Islet precursor cell (in vitro differentiated cells): ENCODE measurements at places on chromosomes 7 and 10.

DNA sequence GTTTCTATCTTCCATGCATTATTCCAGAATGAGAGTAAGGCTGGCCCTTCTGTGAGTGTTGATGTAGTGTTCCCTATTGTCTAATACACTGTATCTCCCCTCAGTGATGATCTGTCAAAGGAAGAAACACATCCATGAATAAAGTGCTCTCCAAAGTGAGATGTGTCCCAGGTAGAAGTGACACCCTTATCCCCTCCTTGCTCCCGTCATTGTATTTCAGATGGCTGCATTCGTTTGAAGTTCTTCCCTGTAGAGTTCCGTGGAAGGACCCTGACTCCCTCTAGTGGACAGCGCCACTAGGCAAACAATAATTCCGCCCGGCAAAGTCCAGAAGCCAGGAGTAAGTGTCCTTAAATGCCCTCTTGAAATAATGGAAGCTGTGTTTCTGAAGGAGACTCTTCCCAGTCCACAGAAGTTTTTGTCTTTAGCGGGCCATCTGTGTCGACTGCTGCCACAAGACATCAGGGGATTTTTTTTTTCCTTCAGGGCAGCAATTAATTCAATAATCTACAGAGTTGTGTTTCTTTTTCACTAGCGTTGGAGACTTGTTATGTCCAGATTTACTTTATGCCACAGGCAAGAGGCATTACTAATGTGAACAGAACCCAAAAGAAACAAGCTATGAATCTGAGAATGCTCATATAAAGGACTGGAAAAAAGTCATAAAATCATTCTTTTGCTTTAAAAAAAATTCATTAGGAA is 64.6 kb downstream of the THNSL1 start:
- DNase-seq = peak; percentile 95

DNA sequence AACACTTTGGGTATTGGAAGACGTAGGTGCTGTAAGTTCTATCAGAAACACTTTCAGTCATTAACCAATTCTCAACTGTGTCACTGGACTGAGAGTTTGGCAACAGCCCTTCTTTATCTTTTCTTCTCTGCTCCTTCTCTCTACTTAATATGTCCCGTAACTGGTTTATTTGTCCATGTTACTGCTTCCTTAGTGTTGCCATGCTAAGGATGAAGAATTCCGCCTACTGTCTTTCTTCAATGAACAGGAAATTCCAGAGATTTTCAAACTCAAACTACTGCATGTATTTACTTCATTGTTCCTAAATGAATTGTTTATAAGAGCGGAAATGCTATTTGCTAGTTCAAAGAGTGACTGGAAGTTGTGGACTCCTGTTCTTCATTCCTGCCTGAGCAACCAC is 143.7 kb downstream of the TAX1BP1 start:
- DNase-seq = no peak

DNA sequence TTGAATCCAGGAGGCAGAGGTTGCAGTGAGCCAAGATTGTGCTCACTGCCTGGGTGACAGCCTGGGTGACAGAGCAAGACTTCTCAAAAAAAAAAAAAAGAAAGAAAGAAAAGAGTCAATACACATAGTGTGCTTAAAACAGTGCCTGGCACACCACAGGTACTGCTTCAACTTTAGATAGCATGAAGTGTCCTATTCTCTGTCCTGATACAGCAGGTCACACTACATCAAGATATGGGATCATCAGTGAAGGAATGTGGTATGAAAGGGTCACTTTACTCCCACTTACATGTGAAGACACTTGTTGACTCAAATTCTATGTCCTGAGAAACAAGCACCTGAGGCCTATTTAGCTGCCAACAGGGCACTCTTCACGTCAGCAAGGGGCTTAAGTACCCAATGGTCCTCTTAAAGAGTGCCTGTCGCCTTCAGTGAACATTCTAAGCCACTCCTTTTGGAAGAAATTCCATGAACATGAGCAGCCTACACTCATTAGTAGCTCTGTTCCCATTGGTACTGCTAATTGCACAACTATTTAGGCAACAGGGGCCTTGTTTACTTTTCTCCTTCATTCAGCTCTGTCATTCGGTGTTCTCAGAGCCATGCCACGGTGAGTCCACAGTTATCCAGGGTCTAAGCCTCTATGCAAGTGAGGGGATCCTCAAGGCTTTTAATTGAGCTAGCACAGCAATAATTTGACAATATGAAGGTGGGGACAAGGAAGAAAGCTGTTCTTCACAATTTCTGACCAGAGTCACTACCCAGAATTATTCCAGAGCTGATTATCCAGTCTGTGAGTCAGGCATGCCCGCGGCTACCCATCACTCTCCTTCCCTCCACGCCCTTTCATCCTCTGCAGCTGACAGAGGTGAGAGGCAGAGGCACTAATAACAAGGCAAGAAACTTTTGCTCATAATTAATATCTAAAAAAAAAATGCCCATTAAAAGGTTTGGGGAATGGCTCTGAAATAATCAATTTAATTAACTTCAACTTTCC is 56.6 kb upstream of the PTN start:
- DNase-seq = peak; percentile 62

DNA sequence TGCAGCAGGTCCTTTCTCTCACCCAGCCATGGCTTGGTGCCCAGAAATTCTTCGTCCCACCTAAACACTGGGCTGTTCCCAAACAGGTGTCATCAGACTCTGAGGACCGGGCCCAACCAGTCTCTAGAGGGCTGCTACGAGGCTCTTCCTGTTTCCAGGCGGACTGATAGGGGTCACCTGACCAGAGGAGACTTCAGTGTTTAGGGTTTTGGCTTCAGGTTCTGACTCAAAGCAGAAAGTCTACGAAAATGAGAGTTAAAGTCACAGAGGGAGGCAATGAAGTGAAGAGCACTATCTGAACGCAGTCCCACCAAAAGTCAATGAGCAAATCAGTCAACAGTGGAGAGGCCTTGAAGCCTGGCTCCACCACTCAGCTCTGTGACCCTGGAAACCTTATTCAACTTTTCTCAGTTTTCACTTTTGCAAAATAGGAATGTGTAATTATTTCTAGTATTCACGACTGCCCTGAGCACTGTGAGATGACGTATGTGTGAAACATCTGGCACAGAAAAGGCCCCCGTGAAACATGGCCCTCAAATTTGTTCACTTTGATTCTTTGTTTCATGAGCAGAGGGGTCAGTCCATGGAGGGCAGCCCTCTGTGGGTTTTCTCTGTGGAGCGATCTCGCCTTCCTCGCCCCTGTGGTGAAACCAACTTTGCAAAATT is 189.9 kb upstream of the PDE1C start:
- no peak for DNase-seq

GRCh38 chr10:60430017-60430416 is 40.3 kb upstream of the ANK3 start:
- DNase-seq = no peak

DNA sequence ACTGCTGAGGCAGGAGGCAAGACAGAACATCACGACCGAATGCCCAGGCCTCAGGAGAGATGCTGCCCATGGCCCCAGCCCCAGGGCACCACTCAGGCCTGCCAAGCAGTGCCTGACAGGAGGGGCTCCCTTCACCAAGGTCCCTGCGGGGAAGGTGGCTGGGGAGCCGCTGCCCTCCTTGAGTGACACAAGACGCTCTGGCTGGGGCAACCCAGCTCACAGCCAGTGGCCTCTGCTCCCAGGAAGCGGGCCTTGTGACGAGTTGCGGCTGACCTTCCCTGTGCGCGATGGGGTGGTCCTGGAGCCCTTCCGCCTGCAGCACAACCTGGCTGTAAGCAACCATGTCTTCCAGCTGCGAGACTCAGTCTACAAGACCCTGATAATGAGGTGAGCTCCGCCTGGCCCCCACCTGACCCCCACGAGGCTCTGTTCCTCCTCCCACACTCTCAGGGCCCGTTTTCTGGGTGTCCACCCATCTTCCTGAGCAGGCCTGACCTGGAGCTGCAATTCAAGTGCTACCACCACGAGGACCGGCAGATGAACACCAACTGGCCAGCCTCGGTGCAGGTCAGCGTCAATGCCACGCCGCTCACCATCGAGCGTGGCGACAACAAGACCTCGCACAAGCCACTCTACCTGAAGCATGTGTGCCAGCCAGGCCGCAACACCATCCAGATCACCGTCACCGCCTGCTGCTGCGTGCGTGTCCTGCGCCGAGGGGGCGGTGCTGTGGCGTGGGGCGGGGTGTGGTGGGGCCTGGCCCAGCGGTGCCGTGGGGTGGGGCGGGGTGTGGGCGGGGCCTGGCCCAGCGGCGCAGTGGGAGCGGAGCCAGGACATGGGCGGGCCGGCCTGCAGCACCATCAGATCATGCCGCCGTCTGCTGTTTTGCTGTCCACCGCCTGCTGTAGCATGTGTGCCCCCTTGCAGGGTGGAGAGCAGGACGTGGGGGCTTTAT is 12.8 kb downstream of the ZMIZ2 start:
- DNase-seq = peak; percentile 76

DNA sequence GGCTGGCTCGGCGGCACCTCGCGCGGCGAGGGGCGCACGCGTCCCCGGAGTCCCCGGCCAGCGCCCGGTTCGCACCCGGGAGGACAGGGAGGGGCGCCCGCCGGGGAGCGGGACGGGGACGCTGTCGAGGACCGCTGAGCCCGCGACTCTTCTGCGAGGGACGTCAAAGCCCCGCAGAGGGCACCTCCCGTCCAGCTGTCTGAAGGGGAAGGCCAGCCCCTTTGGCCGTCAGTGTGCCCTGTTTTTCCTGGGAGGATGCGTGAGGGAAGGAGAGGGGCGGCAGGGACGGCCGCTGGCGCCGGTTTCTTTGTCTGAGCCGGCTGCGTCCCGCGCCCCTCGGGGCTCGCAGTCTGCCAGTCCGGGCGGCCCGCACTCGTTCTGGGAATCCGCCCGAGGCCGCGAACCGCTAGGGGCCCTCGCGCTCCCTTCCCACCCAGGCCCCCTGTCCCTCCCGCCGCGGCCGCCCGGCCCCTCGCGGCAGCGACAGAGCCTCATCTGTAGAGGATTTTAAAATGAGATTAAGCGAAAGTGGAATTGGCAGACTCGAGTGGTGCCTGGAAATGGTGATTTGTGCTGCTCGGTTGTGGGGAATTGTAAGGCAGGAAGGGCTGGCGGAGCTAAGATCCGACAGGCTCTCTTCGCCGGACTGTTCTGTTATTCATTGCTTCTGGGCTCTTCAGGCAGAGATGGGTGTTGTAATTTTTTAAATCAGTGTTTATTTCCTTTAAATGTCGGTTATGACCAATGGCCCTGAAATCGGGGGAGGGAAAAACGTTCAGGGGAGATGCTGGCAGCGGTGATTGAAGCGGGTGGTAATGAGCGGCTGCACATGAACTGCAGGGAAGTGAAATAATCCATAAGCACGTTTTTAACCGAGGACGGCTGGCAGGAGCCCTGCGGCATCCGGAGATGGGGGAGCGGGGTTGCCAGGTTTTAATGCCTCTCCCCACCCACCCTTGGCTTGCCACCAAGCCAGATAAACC is 618 bp upstream of the RELN start:
- peak; percentile 77 for DNase-seq

DNA sequence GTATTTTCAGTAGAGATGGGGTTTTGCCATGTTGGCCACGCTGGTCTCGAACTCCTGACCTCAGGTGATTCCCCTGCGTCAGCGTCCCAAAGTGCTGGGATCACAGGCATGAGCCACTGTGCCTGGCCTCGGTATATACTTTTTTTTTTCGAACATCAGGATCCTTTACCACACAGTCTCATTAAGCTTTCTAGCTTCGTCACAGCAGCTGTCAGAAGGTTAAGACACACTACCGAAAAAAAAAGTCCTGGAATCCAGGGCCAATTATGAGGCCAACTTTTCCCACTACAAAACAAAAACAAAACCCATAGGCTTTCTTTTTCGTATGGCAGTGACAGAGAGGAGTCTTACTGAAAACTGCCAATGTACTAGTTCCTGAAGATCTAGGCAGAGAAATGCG is 30.7 kb downstream of the ZC3HC1 start:
- DNase-seq = no peak

GRCh38 chr7:75621124-75621523 is 117.6 kb downstream of the HIP1 start:
- no peak for DNase-seq

DNA sequence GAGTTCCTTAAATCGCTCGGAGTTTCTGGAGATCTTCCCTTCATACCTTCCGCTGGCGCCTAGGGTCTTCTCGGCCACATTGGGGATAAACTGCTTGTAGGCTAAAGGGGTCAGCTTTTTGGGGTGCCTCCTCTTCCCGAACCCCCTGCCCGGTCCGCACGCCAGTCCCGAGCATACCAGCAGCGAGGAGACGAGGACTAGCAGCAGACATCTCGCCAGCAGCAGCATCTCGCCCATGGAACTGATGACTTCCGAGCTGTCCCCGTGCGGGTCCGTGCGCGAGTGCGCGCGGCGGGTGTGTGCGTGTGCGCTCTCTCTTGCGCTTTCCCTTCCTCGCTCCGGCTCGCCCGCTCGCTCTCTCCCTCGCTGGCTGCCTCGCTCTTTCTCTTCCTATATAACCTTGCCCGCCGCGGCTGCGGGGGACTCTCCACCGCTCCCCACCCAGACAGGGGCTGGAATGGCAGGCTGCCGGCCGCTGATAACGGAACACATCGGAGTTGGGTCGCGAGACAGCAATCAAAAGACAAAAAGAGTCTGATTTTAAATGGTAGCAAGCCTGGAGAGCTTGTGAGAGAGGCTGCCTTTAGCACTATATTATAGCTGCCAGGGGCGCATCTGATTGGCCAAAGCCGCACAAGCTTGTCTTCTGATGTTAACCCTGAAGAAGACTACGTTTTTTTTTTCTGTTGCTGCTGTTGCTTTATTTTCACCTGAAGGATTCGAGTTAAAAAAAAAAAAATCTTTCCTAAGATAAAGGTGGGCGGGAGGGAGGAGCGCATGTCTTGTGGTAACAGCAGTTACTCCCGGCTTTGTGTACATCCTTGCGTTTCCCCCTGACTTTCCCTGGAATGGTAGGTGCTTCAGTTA is at the start of gene SHH:
Gene SHH, minus strand, starts transcription at position 569 of the 867 bp plus-strand sequence. Its CDS starts 341 bp downstream, at position 228.
- DNase-seq = no peak

- peak; percentile 16 for DNase-seq
These were observed 143.4 kb downstream of the DOCK1 start for GRCh38 chr10:127048630-127049029.

GRCh38 chr7:216360-217300 is 24.3 kb downstream of the FAM20C start:
- no peak for DNase-seq
